ENCODE measurements at places on chromosomes 3 and 15.

DNA sequence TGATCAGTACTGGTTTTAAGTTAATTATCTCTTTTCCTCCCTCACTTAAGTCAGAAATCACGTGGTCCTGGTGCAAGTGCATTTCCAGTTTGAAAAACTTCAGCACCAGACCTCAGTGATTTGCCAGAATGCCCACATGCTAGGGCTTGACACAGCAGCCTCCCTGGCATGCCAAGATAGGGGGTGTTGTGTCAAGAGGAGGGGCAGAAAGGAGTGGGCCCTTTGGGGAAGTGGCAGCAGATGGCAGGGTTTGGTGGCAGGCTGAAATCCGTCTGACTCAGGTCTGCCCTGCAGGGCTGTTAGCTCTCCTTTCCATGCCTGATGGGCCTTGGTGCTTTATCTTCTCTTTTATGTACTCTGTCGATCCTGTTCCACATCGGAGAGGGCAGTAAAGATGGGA, 23.4 kb downstream of the PXK start:
- DNase-seq, result no peak

GRCh38 chr3:13495921-13496723, 16.0 kb downstream of the HDAC11 start:
- peak; percentile 48 for DNase-seq

GRCh38 chr15:33089878-33090757, 104.4 kb downstream of the FMN1 start:
- DNase-seq, result no peak

DNA sequence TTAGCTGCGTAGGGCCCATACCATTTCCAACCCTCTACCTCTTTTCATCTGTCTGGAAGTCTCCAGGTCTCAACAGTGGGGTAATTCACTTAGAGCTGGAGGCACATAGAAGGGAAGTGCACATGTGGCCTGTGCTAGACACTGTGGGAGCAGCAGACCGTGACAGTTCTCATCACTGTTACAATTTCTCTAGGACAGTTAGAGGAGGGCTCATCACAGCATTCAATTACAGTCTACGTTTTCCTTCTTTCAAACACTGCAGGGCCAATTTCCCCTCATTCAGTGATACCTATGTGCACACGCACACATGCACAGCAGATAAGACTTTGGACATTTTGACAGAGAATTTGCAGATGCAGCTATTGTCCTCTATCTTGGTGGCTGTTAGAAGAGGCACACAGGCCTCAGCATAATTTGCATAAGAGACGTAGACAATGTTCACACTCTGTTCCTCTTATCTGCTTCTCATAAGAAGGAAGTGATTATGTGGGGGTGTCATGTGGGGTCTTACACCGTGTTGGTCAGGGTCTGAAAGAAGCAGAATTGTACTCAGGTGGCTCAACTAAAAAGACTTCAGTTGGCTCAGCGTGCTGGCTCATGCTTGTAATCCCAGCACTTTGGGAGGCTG, 12.6 kb upstream of the HRG start:
- DNase-seq, result no peak

DNA sequence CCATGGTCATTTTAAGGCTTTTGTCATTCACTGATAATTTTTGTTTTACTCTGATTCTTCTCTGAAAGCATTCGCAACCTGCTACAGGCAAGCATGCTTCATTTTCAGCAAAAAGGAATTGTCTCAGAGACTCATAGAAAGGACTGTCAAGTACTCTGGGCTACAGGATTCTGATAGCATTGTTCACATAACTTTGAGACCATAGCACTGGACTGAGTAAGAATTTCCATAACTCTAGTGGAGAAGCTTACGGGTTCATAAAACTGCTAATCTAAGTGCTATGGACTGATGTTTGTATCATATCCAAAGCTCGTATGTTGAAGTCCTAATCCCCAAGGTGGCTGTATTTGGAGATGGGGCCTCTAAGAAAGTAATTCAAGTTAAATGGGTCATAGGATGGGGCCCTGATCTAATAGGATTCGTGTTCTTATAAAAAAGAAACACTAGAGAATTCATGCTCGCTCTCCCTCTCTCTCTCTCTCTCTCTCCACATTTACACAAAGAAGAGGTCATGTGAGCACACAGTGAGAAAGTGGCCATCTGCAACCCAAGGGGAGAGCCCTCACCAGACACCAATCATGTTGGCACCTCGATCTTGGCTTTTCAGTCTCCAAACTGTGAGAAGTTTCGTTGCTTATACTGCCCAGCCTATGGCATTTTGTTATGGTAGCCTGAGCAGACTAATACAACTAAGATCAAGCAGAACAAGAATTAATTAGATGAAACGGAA, 60.4 kb downstream of the CRYGS start:
- DNase-seq, result no peak

DNA sequence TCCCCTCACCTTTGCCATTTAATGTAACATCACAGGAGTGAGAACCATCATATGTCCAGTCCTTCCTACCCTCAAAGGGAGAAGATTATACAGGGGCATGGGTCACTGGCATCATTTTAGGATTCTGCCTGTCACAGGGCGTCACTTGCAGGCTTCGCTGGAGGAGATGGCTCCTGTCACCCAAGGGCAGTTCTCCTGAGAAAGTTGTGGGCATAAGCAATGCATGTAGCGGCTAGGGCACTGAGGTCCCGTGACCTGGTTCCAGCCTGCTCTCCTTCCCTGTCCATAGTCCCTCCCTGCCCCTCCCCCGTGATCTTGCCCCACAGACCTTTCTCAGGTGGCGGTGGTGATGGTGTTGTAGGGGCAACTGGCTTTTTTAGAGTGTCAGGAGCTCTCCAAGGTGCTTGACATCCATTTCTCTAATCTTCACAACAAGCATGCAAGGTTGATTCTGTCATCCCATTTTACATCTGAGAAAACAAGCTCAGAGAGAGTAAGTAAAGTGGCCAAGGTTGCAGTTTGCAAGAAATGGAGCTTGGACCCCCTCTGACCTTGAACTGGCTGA, 241.5 kb upstream of the CTDSPL start:
- no peak for DNase-seq

- DNase-seq, result no peak
Observed at GRCh38 chr3:16904423-16905417, 20.0 kb downstream of the PLCL2 start.

GRCh38 chr15:52727815-52728214, 48.6 kb upstream of the ATOSA start:
- DNase-seq, result no peak

GRCh38 chr15:67571648-67572415, 29.3 kb downstream of the MAP2K5 start:
- no peak for DNase-seq

DNA sequence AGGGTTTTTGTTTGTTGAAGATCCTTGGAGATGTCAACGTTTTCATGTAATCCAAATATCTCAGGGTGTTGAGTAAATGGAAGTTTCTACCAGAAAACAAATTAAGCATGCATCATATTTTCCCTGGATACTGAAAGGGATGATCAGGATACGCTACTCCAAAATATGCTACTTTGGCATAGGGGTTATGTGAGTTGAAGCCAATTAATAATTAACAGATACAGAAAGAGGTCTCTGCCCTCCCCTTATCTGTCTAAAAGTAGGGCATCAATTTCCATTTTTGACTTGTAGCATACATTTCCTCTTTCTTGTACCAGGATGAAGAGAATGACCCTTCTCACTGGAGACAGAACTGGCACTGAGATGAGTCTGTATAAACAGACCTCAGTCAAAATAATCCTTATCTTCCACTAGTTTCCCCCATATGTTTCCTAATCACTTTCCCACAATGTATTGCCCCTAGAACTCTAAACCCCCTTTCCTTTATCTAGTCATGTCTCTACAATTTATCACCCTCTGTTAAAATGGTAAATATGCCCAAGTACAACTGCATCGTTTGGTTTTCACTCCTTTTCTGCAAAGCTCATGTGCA, 17.4 kb upstream of the ASB14 start:
- no peak for DNase-seq

- DNase-seq, result no peak
Observed at GRCh38 chr3:37228749-37229148, 54.4 kb upstream of the LRRFIP2 start.

DNA sequence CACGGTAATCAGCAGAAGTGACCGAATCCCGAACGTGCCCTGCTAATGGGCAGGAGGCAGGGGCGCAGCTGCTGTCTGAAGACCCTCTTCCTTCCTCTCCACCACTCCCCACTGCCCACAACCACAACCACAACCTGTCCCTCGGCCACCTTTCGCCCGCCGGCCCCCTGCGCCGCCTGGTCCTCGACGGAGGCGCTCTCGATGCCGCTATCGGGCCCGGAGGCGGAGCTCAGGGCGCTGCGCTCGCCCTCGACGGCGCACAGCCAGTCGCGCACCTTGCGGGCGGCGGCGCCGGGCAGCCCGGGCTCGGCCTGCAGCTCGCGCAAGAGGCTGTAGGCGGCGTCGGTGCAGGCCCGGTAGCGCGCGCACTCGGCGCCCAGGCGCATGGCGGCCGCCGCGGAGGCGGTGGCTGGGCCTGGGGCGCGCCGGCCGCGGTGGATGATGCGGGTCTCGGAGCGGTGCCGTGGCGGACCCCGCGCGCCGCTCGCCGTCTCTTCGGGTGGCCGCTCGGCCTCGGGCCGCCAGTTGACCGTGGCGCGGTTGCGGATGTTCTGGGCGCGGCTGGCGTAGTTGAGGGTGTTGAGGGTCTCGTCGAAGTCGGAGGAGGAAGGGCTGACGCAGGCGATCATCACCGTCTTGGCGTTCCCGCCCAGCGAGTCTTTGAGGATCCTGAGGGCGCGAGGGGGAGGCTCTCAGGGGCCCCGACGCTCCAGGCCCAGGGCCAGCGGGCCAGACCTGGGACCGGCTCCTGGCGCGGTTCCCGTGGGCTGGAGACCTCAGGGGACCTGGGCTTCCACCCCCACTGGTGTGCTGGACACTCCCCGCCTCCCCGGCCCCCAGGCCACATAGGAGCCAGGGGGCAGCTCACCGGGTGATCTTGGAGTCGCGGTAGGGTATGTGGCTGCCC, 6.9 kb downstream of the KIF7 start:
- DNase-seq, result no peak

GRCh38 chr3:168117059-168117458, 21.3 kb upstream of the GOLIM4 start:
- DNase-seq, result no peak

DNA sequence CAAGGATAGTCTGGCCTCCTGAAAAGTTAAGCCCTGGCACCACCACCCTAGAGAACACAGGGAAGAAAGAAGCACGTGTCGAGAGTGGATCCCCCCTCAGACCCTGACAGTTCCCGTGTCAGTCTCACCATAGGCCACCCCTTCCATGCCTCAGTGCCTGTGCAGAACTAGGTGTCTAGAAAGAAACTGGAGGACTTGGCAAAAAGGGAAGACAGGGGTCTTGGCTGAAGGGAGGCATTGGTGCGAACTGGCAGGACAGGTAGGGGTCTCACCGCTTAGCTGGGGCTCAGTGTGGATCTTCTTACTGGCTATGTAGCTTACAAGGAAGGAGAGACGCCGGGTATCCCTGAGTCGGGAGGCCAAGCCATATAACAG, 518 bp downstream of the QARS1 start:
- no peak for DNase-seq

DNA sequence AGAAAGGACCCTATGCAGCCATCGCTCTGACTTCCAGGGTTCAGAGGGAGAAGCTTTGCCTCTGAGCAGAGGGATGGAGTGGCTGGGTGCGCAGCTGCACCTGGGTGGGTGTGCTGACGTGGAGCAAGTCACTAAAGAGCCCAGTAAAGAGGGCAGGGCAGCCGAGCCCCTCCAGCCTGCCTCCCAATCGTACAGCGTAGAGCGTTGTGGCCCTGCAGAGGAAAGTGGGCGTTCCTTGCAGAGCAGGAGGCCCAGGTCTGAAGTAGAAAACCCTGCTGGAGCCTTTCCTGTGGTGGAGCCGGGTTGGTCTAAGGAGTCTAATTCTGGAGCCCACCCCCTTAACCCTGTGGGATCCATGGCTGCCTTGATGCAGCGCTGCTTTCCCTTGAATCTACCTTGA, 61.0 kb downstream of the ABTB1 start:
- DNase-seq, result no peak

GRCh38 chr3:183131735-183132134, 30.8 kb downstream of the LAMP3 start:
- no peak for DNase-seq

DNA sequence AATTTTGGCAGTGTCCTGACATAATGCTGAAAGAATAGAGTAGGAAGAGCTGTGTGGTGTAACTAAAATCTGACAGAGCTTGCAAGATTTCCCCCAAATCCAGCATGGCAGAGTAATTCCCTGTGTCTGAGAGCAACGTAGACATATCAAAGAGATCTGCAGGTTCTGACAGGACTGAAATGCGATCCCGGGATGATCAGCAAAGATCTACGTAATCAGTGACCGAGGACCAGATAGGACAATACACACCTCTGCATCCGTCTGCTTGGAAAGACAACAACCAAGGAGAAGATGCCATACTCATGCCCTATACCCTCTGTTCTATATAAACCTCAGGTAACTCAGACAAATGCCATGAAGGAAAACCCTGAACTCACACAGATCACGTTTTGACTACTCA, 26.6 kb upstream of the SYNPR start:
- no peak for DNase-seq

GRCh38 chr3:74626011-74626410, 11.6 kb upstream of the CNTN3 start:
- DNase-seq, result no peak

DNA sequence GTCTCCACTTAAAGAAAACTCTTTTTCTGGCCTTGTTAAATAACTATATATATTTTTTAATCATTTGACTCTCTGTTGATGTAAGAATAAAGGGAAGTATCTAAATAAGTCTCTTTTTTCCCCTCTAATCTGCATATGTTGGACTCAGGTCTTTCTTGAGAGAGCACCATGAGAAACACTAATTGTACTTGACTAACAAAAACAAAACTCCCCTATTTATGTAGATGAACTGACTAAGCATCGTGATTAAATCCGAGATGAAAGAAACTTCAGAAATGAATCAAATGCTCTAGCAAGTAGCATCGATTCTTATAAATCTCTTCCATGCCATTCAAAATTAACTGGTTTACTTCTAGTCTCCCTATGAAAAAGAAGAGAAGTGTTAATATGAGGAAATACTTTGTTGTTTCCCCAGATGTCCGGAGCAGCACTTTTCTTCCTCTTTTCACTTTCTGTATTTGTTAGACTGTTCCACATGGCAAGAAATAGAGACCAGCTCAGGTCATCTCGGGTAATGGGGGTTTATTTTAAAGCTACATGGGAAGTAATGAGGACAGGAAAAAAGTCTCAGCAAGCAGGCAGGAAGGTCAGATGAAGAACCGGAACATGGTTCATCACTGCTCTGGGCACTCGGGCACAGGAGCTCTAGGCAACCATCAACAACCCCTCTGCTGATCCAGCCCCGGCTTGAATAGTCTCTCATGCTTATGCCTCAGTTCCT, 288.3 kb downstream of the CNTN6 start:
- no peak for DNase-seq

DNA sequence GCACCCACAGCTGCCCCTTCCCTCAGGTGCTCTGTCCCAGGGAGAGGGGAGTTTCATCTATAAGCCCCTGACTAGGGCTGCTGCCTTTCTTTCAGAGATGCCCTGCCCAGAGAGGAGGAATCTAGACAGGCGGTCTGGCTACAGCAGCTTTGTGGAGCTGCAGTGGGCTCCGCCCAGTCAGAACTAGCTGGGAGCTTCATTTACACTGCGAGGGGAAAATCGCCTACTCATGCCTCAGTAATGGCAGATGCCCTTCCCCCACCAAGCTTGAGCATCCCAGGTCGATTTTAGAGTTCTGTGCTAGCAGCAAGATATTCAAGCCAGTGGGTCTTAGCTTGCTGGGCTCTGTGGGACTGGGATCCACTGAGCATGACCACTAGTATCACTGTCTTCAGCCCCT, 181.2 kb upstream of the RARB start:
- DNase-seq, result no peak
